A549 treated with CpdA at 1 μM for 4 hours (cell line): ENCODE measurements at places on chromosomes 4 and X. TPM values are rescaled to one million over a fixed set of nuclear protein-coding genes. Genes with fewer than 3 reads are reported as not detected.

Gene GPC4
- total RNA-seq, result 0.02 to 0.03 TPM (median 0.02 TPM) in 3 of 5 replicates, not detected in the others

Gene PAK3
- 0.03 TPM in 1 of 5 replicates, not detected in the others for total RNA-seq

Gene TMPRSS11F
- total RNA-seq, result not detected in 5 replicates

Gene GATA1
- not detected in 5 replicates for total RNA-seq

Gene TRIML2
- 57.1 to 89.8 TPM (median 73.7 TPM) in 5 replicates for total RNA-seq

Gene MRFAP1
- 237 to 261 TPM (median 251 TPM) in 5 replicates for total RNA-seq

Gene ZFP42
- total RNA-seq, result 0.03 TPM in 1 of 5 replicates, not detected in the others

Gene GBA3
- total RNA-seq, result not detected in 5 replicates

Gene TAF7L
- 0.06 to 0.15 TPM (median 0.09 TPM) in 4 of 5 replicates, not detected in the other for total RNA-seq

Gene TMEM187
- 3.4 to 8.9 TPM (median 5.1 TPM) in 5 replicates for total RNA-seq

Gene NUDT10
- 0.28 to 0.67 TPM (median 0.38 TPM) in 5 replicates for total RNA-seq

Gene MAOA
- 0.08 to 0.47 TPM (median 0.29 TPM) in 5 replicates for total RNA-seq

Gene HS3ST1
- total RNA-seq, result 0.12 to 1.1 TPM (median 0.16 TPM) in 5 replicates

Gene ELMOD2
- 9.4 to 12.0 TPM (median 10.6 TPM) in 5 replicates for total RNA-seq

Gene RADX
- total RNA-seq, result 0.05 to 0.12 TPM (median 0.06 TPM) in 3 of 5 replicates, not detected in the others

Gene HPGDS
- not detected in 5 replicates for total RNA-seq

Gene IL3RA
- 0.08 to 0.34 TPM (median 0.17 TPM) in 5 replicates for total RNA-seq

Gene CXorf49
- not detected in 5 replicates for total RNA-seq

Gene NPY1R
- total RNA-seq, result 0.08 to 0.21 TPM in 2 of 5 replicates, not detected in the others

Gene C4orf33
- total RNA-seq, result 3.6 to 6.4 TPM (median 4.2 TPM) in 5 replicates

Gene C4orf17
- total RNA-seq, result not detected in 5 replicates

Gene BEX2
- 9.0 to 13.4 TPM (median 10.2 TPM) in 5 replicates for total RNA-seq

Gene NAP1L3
- total RNA-seq, result 0.21 to 0.43 TPM (median 0.26 TPM) in 5 replicates

Gene NKX3-2
- total RNA-seq, result 0.14 to 0.24 TPM (median 0.17 TPM) in 5 replicates

Gene HELT
- 0.17 TPM in 1 of 5 replicates, not detected in the others for total RNA-seq

Gene TEX28
- not detected in 5 replicates for total RNA-seq

Gene GPRASP1
- 0.29 to 0.47 TPM (median 0.37 TPM) in 5 replicates for total RNA-seq

Gene CFAP299
- not detected in 5 replicates for total RNA-seq

Gene TBC1D8B
- total RNA-seq, result 1.3 to 2.0 TPM (median 1.8 TPM) in 5 replicates

Gene FRG1
- 35.1 to 44.7 TPM (median 39.6 TPM) in 5 replicates for total RNA-seq

Gene PF4V1
- total RNA-seq, result not detected in 5 replicates

Gene KLHL5
- total RNA-seq, result 39.2 to 63.8 TPM (median 51.5 TPM) in 5 replicates

Gene CENPVL1
- not detected in 5 replicates for total RNA-seq

Gene FATE1
- total RNA-seq, result not detected in 5 replicates

Gene BEND2
- total RNA-seq, result not detected in 5 replicates

Gene KCNIP4
- not detected in 5 replicates for total RNA-seq

Gene TRAM1L1
- 0.51 to 1.0 TPM (median 0.65 TPM) in 5 replicates for total RNA-seq

Gene TTC29
- total RNA-seq, result not detected in 5 replicates

Gene DIPK2B
- not detected in 5 replicates for total RNA-seq

Gene PCDH11X
- total RNA-seq, result 0.01 TPM in 1 of 5 replicates, not detected in the others

Gene RASL11B
- total RNA-seq, result 0.08 to 0.15 TPM (median 0.14 TPM) in 3 of 5 replicates, not detected in the others

Gene TXK
- 0.14 to 0.34 TPM (median 0.16 TPM) in 5 replicates for total RNA-seq

Gene HSFX4
- total RNA-seq, result not detected in 5 replicates

Gene GSX2
- total RNA-seq, result not detected in 5 replicates

Gene SPANXB1
- 2.7 to 4.0 TPM (median 3.2 TPM) in 5 replicates for total RNA-seq

Gene TMEM156
- total RNA-seq, result 19.3 to 27.3 TPM (median 23.0 TPM) in 5 replicates

Gene GABRQ
- total RNA-seq, result 0.14 to 0.32 TPM (median 0.23 TPM) in 5 replicates

Gene ADGRG4
- total RNA-seq, result not detected in 5 replicates

Gene CYLC1
- not detected in 5 replicates for total RNA-seq

Gene SSX1
- 0.14 TPM in 1 of 5 replicates, not detected in the others for total RNA-seq

Gene PWWP3B
- total RNA-seq, result not detected in 5 replicates

Gene UCHL1
- total RNA-seq, result 924 to 990 TPM (median 959 TPM) in 5 replicates

Gene MORF4L2
- total RNA-seq, result 429 to 1,166 TPM (median 478 TPM) in 5 replicates

Gene PRKG2
- total RNA-seq, result 0.70 to 1.2 TPM (median 0.84 TPM) in 5 replicates

Gene JCHAIN
- total RNA-seq, result 0.19 to 0.33 TPM in 2 of 5 replicates, not detected in the others

Gene KLF8
- total RNA-seq, result 0.05 TPM in 1 of 5 replicates, not detected in the others
